NCI-H187 (cell line): ENCODE measurements at places on chromosomes 2 and 18.

- DNase-seq = no peak
These were observed 65.0 kb downstream of the ROCK2 start for GRCh38 chr2:11279398-11279797.

- DNase-seq = no peak
These were observed 113.1 kb downstream of the MREG start for GRCh38 chr2:215900203-215900611.

- no peak for DNase-seq
These were observed 392.5 kb upstream of the NRXN1 start for GRCh38 chr2:51424418-51424817.

- no peak for DNase-seq
These were observed 9.2 kb upstream of the DNPEP start for GRCh38 chr2:219396863-219397457.

DNA sequence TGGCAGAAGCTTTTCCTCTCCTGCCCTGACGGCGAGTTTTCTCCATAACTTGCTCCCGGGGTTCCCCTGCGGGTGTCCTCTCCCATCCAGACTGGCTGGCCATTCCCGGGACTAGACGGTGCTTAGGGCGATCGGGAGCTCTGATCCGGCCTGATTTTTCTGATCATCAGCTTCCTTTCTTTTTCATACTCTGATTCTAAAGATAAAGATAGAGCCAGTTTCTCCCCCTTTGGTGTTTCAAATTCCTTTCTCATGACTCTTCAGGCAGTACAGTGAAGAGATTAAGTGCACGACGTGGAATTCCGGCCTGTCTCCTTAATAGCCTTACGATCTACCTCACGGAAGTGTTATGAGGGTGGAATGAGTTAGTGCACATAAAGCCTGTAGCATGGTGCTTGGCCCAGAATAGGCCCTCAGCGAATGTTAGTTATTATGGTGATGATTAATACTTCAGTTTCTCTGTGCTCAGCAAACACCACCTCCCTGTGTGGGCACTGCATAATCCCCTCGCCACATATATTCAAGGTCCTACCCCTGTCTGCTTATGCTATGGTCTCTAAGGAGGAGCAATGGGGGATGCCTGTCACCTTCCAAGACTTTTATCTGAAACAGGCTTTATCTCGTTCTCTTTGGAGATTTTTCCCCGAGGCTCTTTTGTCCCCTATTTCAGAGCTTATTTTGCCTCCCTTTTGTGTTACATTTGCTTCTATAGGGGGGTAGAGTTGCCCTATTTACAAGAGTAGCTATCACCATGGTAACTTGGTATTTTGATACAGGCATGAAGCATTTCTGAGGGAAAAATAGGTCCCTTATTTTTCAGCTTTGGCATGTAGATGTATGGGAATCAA, 254.8 kb downstream of the CDH2 start:
- no peak for DNase-seq
